ELR (cell line): ENCODE measurements at places on chromosomes 16 and 17.

- no peak for DNase-seq
Measured at GRCh38 chr16:80231121-80231520, 309.7 kb upstream of the DYNLRB2 start.

- DNase-seq, result no peak
Measured at GRCh38 chr16:8904018-8904430, 21.9 kb downstream of the LITAFD start.

DNA sequence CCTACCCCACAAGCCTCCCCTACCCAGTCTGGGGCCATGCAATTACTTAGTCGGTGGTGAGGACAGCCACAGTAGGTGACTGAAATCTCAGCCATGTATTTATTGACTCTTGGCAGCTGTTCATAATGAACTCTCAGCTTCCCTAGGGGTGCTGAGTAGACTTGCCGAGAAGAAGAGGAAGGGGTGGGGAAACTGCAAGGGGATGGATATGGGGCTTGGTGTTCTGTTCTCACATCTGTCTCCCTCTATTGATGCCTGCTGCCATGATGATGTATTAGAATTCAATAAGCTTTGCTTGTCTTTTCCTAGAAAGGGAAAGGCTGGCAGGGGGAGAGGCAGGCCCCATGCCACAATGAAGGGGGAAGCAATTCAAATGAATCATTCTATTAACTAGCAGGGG is 112.9 kb downstream of the GP2 start:
- no peak for DNase-seq

DNA sequence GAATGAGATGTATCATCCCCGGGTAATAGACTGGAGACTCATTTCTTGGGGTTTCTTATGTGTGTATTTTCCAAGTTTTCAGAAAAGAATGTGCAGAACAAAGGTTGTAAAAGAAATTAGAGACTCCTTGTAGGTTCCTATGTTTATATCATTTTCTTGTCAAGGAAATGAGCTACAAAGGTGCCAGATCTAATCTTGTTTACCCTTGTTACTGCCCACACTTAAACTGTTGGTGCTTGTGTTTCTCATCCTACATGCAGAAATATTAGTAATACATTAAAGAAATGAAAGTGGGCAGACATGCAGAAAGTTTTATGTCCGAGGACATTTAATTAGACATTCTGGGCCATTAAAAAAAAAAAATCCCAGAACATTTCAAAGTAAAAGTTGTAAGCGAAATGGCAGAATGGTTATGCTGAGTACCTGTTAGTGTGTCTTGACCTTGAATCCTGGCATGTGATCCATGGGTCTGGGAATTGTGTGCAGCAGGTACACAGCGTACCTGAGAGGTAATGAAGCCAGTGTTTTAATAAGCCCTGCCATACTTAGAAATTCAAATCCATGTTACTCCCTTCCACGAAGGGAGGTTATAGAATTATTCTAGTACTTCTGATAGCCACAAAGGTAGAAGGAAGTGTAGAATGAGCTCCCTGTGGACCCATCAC is 62.6 kb upstream of the CACNG5 start:
- DNase-seq, result no peak

- DNase-seq, result no peak
Measured at GRCh38 chr16:75787440-75787839, 61.1 kb upstream of the CPHXL start.

DNA sequence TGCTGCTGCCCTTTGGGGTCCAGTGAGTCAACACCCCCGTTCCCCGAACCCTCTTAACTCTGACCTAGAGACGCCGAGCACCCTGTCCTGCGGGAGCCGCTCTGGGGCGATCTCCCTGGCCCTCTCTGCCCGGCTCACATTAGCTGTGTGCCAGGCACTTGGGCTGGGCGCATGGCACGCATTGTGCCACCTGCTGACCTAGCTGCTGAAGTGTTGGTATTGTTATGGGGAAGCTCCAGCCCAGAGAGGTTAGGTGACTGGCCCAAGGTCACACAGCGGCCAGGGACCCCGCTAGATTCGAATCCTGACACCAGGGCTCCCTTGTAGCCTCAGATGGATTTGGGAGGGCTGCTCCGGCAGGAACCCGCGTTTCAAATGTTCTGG is 1.1 kb downstream of the HSD17B1 start:
- DNase-seq, result no peak

DNA sequence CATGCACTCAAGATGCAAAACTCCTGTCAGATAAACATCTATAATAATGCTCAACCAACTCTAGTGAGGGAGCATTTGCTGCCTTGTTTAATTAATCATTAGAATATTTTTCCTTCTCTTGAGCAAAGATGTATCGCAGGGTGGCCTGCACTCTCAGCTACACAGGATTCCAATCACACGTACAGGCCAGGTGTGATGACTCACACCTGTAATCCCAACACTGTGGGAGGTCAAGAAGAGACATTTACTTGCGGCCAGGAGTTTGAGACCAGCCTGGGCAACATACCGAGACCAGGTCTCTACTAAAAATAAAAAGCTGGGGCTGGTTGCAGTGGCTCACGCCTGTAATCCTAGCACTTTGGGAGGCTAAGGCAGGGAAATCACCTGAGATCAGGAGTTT is 49.1 kb downstream of the ARHGAP17 start:
- no peak for DNase-seq

GRCh38 chr16:70769761-70770160 is 31.2 kb downstream of the VAC14 start:
- no peak for DNase-seq

GRCh38 chr16:55915096-55915827 is 40.1 kb upstream of the CES5A start:
- DNase-seq, result no peak

DNA sequence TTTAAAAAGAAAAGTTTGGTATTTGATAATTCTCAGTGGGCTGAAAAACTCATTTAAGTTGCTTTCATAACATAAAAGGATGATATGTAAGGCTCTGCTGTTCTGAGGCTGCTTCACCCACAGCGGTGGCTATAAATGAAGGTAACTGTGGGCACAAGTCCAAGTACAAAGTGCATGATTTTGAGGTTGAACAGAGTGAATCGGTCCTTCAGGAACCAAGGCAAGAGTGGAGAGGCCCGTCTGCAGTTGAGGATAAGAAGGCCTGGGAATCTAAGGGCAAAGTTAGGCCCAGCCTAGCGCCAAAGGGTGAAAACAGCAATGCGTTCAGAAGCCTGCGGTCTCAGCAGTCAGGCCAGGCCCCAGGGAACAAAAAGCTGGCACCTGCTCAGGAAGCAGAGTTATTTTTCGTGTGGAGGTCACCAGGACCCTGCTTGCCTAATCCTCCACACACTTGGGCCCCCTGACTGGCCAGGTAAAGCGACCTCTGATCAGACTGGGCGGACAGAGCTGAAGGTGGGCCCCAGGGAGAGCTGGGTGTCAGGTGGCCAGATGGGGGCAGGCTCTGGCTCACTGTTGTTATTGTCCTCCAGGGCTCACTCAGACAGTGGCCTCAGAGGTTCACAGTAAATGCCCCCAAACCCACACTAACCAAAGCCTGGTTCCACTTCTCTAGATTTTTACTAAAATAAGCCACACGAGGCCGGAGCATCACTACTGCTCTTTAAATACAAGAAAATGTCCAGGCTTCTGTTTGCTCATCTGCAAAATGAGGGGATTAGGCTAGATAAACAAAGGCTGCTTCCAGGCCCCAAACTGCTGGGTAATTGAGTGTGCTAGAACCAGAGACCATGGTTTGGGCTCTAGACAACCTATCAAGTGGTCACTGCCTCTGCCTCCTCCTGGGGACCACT is 46.5 kb downstream of the TEX2 start:
- DNase-seq, result peak; percentile 15

GRCh38 chr17:59487161-59487873 is 78.1 kb upstream of the DHX40 start:
- DNase-seq, result peak; percentile 36

GRCh38 chr17:80034791-80035686 is 633 bp downstream of the TBC1D16 start:
- peak; percentile 64 for DNase-seq

DNA sequence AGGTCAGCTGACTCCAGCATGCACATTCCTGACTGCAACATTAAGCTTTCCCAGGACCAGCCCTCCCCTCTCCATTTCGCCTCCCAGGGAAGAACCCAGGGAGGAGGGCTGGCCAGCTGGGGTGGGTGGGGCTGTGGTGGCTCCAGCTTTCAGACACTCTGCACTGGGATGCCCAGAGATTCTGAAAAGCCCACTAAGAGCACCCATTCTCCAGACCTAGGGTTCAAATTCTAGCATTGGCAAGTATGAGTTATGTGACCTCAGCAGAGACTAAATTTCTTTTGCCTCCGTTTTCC is 7.8 kb downstream of the DLX3 start:
- DNase-seq, result no peak

DNA sequence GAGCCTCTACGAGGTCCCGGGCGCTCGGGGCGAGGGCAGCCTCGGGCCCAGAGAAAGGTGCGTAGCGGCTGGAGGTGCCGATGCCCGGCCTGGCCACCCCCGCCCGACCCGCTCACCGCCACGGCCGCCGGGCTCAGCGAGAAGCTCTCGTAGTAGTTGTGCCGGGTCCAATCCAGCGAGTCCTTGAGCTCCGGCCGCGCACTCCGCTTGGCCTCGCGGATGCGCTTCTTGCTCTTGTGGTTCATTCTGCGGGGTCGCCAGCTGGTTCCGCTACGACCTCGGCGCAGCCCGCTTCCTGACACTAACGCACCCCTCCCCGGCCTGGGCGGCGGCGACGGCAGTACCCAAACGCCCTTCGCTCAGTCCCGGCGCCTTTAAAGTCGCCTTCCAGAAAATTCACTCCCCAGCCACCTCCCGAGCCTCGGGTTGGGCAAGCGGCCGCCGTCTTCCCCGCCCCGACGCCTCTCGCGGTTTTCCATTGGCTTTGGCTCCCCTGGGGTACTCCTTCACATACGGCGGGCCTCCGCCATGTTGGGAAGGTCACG is at the start of gene JMJD6:
TSS of gene JMJD6 (minus strand) at position 376 of the 545 bp plus-strand sequence. CDS start at position 245, 131 bp downstream.
- peak; percentile 97 for DNase-seq

DNA sequence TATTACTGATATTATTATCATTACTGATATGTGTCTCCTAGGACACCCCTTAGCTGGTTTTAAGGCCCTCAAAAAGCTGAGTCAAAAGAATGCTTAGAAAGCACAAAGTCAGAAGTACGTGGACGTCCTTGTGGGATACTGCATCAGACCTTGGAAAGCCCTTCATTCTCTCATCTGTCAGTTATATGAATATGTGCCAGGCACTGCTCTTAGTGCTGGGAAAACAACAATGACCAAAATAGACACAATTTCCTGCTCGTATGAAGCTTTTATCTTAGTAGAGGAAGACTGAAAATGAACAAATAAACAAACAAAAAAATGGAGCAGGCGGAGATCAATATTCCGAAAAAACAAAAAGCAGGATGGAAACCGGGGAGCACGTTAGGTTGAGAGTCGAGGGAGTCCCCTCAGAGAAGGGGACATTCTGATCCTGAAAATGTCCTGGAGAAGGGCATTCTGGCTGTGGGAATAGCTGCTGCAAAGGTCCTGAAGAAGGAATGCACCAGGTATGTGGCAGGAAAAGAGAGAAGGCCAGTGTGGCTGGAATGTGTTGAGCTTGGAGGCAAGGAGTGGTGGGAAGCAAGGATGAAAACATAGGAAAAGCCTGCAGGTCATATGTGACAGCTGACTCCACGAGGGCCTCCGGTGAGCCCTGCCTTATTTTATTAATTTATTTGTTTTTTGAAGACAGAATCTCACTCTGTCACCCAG is 15.5 kb upstream of the TMEM94 start:
- no peak for DNase-seq

- DNase-seq, result peak; percentile 39
Measured at GRCh38 chr16:80580109-80580832, 39.5 kb downstream of the DYNLRB2 start.

DNA sequence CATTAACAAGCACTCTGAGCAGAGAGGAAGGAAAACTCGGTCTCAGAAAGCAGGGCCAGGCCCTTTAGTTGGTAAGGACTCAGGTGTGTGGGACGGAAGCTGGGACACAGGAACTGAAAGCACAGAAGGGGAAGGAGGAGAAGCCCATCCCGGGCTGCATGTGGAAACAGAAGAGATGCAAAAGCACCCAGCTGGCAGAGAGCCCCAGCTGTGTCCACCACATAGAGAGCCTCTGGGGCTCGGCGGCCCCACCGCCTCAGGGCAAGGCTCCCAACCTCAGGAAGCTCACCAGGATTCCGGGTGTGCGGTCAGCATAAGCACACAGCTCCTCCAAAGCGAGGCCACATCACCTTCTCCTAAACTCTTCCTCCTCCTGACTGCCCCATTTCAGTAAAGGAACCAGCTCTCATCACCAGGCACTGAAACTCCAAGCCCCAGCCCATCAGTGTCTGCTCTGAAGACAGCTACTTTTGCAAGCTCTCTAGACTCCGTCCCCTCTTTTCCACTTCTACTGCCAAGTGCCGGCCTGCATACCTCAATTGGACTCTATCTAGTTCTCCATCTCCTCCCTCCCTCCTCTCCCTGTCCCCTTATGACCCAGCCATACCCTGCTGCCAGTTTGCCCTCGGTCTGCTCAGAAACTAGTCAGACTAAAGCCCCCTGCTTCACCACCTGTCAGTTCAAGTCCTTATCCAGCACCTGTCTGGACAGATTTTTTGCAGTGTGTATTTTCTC is 6.0 kb downstream of the ST3GAL2 start:
- DNase-seq, result peak; percentile 74

DNA sequence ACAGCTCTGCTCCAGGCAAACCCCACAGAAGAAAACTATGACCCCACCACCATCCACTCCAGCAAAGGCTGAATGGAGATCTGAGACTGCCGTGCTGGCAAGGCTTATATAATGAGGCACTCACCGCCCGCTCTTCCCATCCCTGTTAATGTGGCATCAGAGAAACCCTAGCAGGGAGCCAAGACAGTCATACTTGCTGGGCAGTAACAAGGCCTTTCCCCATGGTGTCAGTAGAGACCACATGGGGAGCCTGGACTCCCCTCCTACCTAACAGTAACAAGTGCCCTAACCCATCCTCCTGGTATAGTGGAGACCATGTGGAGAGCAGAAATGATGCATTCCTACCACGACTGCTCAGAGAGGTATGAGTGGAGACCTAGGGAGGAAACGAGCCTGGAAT is 235.2 kb downstream of the C16orf78 start:
- peak; percentile 1 for DNase-seq

DNA sequence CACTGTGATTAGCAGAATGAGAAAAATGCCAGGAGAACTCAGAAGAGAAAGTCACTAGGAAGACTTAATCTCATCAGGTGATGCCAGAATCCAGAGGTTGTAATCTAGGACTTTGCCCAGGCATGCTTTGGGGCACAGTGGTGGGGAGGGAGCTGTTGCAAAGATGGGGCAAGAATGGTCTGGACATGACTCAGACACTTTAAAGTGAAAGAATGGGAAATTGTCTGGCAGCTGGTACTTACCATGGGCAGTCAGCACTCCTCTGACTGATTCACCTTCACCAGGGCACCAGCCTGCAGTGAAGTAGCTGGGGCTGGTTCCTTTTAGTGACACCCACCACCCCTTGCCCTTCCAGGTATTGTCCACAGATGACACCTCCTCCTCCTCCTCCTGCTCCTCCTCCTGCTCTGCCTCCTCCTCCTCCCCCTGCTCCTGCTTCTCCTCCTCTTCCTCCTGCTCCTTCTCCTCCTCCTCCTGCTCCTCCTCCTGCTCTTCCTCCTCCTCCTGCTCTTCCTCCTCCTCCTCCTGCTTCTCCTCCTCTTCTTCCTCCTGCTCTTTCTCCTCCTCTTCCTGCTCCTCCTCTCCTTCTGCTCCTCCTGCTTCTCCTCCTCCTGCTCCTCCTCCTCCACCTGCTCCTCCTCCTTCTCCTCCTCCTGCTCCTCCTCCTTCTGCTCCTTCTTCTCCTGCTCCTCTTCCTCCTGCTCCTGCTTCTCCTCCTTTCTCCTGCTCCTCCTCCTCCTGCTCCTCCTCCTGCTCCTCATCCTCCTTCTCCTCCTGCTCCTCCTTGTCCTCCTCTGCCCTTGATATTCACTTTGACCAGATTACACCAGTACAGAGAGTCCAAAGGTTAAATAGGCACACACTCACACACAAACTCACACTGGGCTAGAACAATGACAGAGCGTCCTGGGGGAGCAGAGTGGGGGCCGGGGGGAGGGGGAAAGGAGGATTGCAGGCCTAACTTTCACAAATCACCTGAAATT is at the start of gene CHD9NB:
TSS of gene CHD9NB (minus strand) at position 379 of the 983 bp plus-strand sequence. CDS start 8,739 bp downstream, outside the sequence.
- DNase-seq, result peak; percentile 75
